ENCODE measurements at places on chromosomes 4 and X. TPM values are rescaled to one million over a fixed set of nuclear protein-coding genes. Genes with fewer than 3 reads are reported as not detected.
A peak's percentile ranks its signal among the peaks of the same experiment; 100 is the strongest.

DNA sequence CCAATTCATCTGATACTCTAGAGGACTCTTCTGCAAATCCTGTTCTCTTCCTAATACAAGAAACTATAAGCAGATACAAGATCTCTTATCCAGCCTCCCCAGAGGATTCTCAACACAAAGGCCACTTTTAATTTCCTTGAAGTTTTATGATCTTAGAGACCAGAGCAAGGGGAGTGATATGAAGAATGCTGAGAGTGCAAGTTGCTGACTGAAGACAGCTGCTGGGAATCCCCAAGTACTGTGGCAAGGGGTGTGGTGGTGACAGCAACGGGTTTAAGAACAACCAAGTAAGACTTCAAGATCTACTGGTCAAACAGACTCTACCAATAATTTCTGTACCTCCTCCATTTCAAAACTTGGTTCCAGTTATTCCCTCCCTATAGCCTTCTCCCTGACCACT lies 7.0 kb downstream of the AMMECR1 start:
- DNase-seq, result no peak
- H3K4me1 ChIP-seq, result no peaks in the 10 kb centered on the region
- no peaks in the 10 kb centered on the region for H3K27me3 ChIP-seq
- no peak overlapping the region for H3K4me3 ChIP-seq
- no peak overlapping the region for H3K27ac ChIP-seq
- no peaks in the 10 kb centered on the region for H3K36me3 ChIP-seq

DNA sequence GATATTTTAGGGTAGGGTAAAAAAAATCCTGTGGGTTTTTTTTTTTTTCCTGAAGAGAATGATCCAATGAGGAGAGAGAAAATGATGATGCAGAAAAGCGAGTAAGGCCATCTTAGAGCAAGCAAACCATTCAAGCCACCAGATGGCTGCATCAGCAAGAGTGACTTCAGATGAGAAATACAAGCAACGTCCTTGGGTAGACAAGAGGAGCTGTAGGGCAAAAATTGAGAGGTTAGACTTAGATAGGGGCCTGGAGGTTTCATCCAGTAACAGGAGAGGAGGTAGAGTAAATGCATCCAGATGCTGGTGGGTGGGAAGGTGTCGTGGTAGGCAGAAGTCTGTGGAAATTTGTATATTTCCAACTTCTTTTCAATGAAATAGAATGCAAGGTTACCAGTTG lies 14.6 kb downstream of the FTHL17 start:
- H3K27ac ChIP-seq, result no peak overlapping the region
- no peaks in the 10 kb centered on the region for H3K36me3 ChIP-seq
- H3K4me3 ChIP-seq, result no peak overlapping the region
- no peak for DNase-seq

DNA sequence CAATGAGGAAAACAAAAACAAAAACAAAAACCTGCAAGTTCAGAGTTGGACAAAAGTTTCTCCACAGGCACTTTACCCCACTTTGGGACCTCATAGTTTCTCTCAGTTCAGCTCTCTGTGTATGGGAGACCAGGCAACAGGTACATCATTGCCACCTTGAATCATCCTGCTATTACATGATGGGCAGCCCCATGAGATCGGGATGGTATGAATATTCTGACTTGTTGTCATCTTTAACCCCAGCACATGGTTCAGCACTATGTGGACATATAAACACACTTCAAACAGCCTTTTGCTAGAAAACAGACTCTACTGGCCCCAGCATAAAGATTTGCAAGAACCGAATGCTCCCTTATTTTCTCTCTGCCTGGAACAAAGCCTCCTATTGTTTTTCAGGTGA lies 176.9 kb upstream of the SCML1 start:
- peak overlapping the region; percentile 4 for H3K4me3 ChIP-seq
- H3K4me1 ChIP-seq, result no peaks in the 10 kb centered on the region
- no peaks in the 10 kb centered on the region for H3K27me3 ChIP-seq

- H3K27ac ChIP-seq, result no peak overlapping the region
- no peaks in the 10 kb centered on the region for H3K36me3 ChIP-seq
Observed at GRCh38 chrX:132842460-132843238, 115.8 kb downstream of the HS6ST2 start.

- no peaks in the 10 kb centered on the region for H3K36me3 ChIP-seq
- no peak overlapping the region for H3K4me3 ChIP-seq
- no peak overlapping the region for H3K27ac ChIP-seq
- H3K4me1 ChIP-seq, result no peaks in the 10 kb centered on the region
Observed at GRCh38 chr4:8244001-8244757, 25.4 kb upstream of the HTRA3 start.

The AFP gene
- total RNA-seq, result 9.9 TPM
